Activated naive CD4-positive, alpha-beta T cell (primary cell): ENCODE measurements at places on chromosomes 7 and 10.

DNA sequence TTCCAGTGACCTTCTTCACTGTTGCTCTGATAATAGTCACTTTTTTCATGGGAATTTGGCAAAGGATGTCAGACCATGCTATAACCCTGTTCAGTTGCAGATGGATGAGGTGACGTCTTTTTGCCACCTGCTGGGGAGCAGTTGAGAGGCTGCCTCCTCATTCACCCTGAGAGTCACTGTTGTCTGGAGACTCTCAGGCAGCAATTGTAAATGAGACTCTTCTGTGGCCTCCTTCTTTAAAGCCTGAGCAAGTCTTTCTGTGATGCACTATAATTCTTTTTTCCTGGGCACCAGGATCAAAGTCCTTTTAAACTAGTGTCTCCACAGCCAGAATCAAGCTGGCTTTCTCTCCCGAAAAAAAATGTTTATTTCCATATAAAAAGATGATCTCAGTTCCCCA is 345.1 kb downstream of the ARL4A start:
- no peak for DNase-seq

DNA sequence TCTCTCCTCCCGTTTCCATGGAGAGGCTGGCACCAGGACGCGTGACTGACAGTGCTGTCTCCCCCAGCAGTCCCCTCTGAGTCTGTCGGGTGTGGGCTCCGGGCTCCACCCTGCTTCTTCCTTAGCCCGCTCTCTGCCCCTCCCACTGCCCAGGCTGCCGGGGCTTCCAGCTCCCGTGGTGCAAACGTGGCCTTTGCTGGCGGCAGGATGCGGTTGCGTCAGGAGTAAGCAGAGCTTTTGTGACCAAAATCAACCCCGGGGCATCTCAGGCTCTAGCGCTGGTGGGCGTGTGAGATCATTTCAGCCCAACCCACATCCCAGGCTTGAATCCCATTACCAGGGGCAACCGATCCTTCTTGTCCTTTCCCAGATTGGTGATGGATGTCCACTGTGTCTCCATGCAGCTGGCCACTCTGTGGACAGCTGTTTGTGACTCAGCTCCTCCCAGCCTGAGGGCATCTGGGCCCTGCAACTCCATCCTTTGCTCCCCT is 28.2 kb downstream of the PTPRE start:
- DNase-seq, result no peak

- no peak for DNase-seq
Measured at GRCh38 chr7:139915864-139916716, 87.0 kb downstream of the TBXAS1 start.

GRCh38 chr10:70115948-70116682 is 16.5 kb downstream of the AIFM2 start:
- peak; percentile 14 for DNase-seq

- DNase-seq, result no peak
Measured at GRCh38 chr10:104903433-104903832, 262.3 kb downstream of the SORCS3 start.

- no peak for DNase-seq
Measured at GRCh38 chr7:48250441-48250951, 79.2 kb downstream of the ABCA13 start.

- no peak for DNase-seq
Measured at GRCh38 chr7:47661051-47661714, 79.3 kb upstream of the TNS3 start.

- no peak for DNase-seq
Measured at GRCh38 chr7:47180516-47180826, 401.4 kb downstream of the TNS3 start.
